WTC11 (cell line): ENCODE measurements at places on chromosomes 1 and 21. TPM values are rescaled to one million over a fixed set of nuclear protein-coding genes. Genes with fewer than 3 reads are reported as not detected.
A peak's percentile ranks its signal among the peaks of the same experiment; 100 is the strongest.

WDR64 gene
- total RNA-seq = not detected in 3 replicates

ZMYM4 gene
- 60.3 to 66.8 TPM (median 63.8 TPM) in 3 replicates for total RNA-seq

CD1E gene
- total RNA-seq = not detected in 3 replicates

ATP1A4 gene
- 0.37 to 0.78 TPM (median 0.55 TPM) in 3 replicates for total RNA-seq

TENT5C gene
- 1.1 to 1.4 TPM (median 1.1 TPM) in 3 replicates for total RNA-seq

THEM5 gene
- total RNA-seq = not detected in 3 replicates

KRTAP21-3 gene
- not detected in 3 replicates for total RNA-seq

CREG1 gene
- total RNA-seq = 21.0 to 24.7 TPM (median 21.7 TPM) in 3 replicates

DOCK7 gene
- 34.2 to 34.7 TPM (median 34.7 TPM) in 3 replicates for total RNA-seq

IFT25 gene
- 22.6 to 27.9 TPM (median 26.3 TPM) in 3 replicates for total RNA-seq

DNA sequence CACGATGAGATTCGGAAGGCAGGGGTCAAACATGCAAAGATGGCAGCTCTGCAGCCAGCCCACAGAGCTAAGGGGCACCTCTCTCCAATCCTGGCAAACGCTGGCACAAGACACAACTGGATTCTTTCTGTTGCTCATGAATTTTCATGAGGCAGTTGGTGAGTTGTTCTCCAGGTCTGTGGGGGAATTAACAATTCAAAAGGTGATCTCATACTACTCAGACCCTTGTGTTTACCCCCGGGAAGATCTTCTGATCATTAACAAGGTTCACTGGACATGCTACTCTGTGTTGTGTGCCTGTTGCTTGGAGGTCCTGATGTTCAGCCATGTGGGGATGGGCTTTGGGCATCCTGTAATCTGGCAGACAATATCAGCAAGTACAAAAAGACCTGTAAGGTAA, 128.9 kb downstream of the HHAT start:
- H3K4me1 ChIP-seq = peaks cover 11% of the 10 kb centered on the region
- H3K4me3 ChIP-seq = no peak overlapping the region
- no peaks in the 10 kb centered on the region for H3K27me3 ChIP-seq
- DNase-seq = no peak
- H3K27ac ChIP-seq = no peak overlapping the region
- no peaks in the 10 kb centered on the region for H3K36me3 ChIP-seq

DNA sequence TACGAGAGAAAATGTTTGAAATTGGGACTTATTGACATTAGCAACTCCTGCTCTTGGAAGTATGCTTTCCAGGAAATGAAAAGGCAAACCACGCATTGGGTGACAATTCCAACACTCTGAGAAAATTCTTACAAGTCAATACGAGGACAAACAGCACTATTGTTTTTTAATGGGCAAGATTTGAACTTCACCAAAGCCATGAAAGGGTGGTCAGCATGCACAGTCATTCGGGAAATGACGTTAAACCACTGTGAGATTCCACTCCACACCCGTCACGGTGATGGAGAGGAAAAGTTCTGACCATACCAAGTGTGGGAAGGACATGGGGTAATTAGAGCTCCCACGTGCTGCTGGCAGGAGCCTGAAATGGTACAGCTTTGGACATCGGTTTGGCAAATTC, 12.2 kb upstream of the PRXL2B start:
- peaks cover 13% of the 10 kb centered on the region; the same call in 1 of the 2 replicates for H3K36me3 ChIP-seq
- no peak overlapping the region for H3K4me3 ChIP-seq
- peaks cover 9% of the 10 kb centered on the region for H3K4me1 ChIP-seq
- DNase-seq = no peak
- H3K27ac ChIP-seq = no peak overlapping the region

- peaks cover 2% of the 10 kb centered on the region; the same call in 1 of the 2 replicates for H3K4me1 ChIP-seq
- no peaks in the 10 kb centered on the region for H3K27me3 ChIP-seq
- H3K27ac ChIP-seq = peak overlapping the region; percentile 92
- H3K4me3 ChIP-seq = no peak overlapping the region
- peaks cover 9% of the 10 kb centered on the region; the same call in 1 of the 2 replicates for H3K36me3 ChIP-seq
Observed at GRCh38 chr1:28392027-28392652, 22.6 kb downstream of the PHACTR4 start.

DNA sequence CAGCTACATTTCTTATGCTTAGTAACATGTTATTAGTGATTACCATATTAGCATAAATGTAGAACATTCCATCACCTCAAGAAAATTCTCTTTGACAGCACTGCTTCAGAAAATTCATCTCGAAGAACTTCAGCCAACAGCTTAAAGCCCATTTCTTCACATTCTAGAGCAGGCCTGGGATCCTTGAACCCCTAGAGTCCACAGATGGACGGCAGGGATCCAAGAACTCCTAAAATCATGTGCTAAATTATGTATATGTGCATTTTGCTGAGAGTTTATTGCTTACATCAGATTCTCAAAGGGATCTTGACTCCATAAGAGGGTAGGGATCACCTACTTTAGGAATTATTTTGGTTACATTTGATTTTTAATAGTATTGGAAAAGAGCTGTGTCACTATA, 76.2 kb upstream of the TEKT2 start:
- H3K4me3 ChIP-seq = no peak overlapping the region
- H3K27ac ChIP-seq = no peak overlapping the region; the same call in 1 of the 2 replicates

- peak; percentile 76 for DNase-seq
- no peaks in the 10 kb centered on the region for H3K36me3 ChIP-seq
- peak overlapping the region; percentile 94 for H3K27ac ChIP-seq
- peaks cover 74% of the 10 kb centered on the region for H3K4me1 ChIP-seq
- peaks cover 3% of the 10 kb centered on the region; the same call in 1 of the 2 replicates for H3K27me3 ChIP-seq
- peak overlapping the region; percentile 88 for H3K4me3 ChIP-seq
Observed at GRCh38 chr1:200891774-200892157, 2.9 kb upstream of the INAVA start.

DNA sequence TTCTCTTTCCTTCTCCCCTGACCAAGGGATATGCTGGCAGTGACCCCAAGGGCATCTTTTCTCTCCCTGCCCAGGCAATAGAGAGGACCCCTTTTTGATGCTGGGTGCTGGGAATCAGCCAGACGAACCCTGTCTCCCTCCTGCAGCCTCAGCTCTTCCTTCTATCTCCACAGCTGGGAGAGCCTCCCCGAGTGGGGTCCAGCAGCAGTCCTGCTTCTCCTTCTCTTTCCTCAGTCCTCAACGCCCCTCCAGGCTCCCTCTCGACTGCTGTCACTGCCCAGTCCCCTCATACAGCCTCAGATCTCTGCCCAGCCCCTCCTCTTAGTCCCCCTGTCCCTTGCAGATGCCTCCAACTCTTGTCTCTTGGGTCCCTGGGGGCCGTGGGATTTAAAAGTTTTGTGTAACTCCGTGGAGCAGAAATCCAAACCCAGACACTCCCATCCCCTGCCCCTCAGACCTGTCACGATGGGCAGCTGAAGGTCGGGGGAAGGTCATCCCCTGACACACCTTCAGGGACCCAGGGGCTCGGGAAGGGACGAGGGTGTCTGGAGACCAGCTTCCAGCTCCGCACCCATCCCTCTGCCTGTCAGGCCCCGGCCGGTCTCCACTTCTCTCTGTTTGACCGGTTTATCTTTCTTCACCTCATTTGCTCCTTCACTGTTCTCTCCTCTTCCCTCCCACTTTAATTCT, 5.8 kb upstream of the ETV3L start:
- DNase-seq = no peak
- peaks cover 27% of the 10 kb centered on the region for H3K27me3 ChIP-seq
- no peaks in the 10 kb centered on the region for H3K36me3 ChIP-seq
- H3K27ac ChIP-seq = no peak overlapping the region

GRCh38 chr1:205001162-205001561, 41.9 kb upstream of the CNTN2 start:
- peaks cover 20% of the 10 kb centered on the region for H3K4me1 ChIP-seq
- H3K27me3 ChIP-seq = peaks cover 59% of the 10 kb centered on the region
- no peak for DNase-seq
- H3K4me3 ChIP-seq = no peak overlapping the region
- H3K27ac ChIP-seq = no peak overlapping the region

DNA sequence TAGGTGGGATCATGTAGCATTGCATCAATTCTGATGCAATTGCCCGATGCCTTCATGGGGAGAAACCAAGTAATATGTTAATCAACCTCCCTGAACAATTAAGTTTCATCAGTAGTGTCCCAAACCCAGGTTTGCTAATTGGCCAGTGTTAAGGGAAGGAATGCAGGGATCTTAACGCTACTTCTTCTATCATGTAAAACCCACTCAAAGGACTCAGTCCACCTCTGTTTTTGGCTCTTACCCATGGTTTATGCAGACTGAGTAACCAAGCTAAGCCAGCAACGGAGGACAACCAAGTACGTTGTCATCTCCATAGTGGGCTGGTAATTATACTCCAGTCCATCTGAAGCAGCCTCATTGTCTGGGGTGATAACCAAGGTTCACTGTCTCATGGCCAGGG, 203.0 kb upstream of the FMN2 start:
- peak overlapping the region; percentile 53 for H3K27ac ChIP-seq
- no peaks in the 10 kb centered on the region for H3K27me3 ChIP-seq
- no peaks in the 10 kb centered on the region for H3K36me3 ChIP-seq
- no peak overlapping the region for H3K4me3 ChIP-seq
